Omental fat pad (tissue), 4 donors: ENCODE measurements at places on chromosomes 3 and 15.
A peak's percentile ranks its signal among the peaks of the same experiment; 100 is the strongest.

- no peak for DNase-seq
Measured at GRCh38 chr3:71523628-71524027, 59.9 kb downstream of the FOXP1 start.

- no peak for DNase-seq
Measured at GRCh38 chr3:65830948-65831732, 207.6 kb downstream of the MAGI1 start.

GRCh38 chr15:90620379-90621067 lies 90.8 kb downstream of the CRTC3 start:
- DNase-seq: no peak

GRCh38 chr3:82329300-82329699 lies 567.9 kb upstream of the GBE1 start:
- DNase-seq: no peak

DNA sequence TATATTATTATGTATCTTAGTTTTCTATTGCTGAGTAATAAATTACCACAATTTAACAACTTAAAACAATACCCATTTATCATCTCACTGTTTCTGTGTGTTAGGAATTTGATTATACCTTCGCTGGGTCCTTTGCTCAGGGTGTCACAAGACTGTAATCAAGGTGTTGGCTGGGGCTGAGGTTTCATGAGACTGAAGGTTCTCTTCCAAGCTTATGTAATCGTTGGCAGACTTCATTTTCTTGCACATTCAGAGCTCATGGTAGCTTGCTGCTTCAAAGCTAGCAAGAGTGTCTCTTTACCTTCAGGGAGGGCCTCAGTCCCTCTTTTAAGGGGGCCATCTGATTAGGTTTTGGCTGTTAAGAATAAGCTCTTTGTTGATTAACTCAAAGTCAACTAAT lies 293.1 kb downstream of the POLQ start:
- no peak for DNase-seq

DNA sequence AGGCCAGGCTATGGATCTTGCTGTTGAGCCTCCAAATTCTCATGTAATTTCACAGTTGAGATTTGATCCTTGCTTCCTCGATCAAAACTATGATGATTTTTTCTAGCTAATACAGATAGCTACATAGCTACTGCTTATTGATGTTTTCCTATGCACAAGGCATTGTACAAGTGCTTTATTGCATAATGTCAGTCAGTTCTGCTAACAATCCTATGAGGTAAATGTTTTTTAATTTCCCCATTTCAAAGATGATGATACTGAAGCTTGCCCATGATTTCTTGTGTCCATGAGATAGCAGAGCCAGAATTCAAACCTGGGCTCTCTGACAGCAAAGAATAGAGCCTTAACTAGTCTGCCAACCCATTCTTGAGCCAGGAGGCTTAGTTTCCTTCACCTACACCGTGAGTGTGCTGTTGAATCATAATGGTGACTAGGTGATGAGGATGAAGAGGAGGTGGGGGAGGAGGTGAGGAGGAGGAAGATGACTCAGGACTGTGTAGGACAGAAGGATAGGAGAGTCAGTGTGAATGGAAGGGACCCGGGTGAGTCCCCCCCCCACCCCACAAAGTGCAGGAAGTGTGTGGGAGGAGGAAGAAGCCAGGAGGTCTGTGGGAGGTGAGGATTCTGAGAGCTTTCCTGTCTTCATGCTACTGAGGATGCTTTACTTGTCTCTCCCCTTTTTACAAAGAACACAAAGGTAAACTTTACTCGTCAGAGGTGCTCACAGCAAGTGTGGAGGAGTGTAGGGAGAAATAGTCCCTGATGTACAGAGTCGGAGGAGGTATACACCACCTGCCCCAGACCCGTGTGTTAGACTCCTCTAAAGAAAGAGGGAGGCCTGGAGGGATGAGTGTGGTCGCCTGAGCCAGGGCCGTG lies 3.6 kb downstream of the TAGLN3 start:
- no peak for DNase-seq

- DNase-seq: no peak
Measured at GRCh38 chr15:28993051-28993719, 107.4 kb downstream of the APBA2 start.

DNA sequence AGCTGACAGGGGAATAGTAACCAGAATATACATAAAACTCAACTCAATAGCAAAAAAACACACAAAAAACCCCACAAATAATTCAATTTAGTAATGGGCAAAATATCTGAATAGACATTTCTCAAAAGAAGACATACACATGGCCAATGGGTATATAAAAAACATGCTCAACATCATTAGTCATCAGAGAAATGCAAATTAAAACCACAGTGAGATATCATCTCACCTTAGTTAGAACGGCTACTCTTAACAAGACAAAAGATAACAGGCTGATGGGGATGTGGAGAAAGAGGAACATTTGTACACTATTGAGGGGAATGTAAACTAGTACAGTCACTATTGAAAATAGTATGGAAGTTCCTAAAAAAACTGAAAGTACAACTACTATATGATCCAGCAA lies 678.6 kb downstream of the MECOM start:
- no peak for DNase-seq

DNA sequence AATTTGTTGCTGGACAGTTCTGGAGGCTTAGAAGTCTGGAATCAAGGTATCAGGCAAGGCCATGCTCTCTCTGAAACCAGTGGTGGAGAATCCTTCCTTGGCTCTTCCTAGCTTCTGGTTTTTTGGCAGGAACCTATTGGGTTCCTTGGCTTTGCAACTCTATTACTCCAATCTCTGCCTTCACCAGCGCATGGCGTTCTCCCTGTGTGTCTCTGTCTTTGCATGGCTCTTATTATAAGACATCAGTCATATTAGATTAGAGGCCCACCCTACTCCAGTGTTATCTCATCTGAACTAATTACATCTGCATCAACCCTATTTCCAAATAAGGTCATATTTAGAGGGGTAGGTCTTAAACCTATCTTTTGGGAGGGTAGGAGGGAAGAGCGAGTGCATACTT lies 358.1 kb upstream of the RARB start:
- no peak for DNase-seq

DNA sequence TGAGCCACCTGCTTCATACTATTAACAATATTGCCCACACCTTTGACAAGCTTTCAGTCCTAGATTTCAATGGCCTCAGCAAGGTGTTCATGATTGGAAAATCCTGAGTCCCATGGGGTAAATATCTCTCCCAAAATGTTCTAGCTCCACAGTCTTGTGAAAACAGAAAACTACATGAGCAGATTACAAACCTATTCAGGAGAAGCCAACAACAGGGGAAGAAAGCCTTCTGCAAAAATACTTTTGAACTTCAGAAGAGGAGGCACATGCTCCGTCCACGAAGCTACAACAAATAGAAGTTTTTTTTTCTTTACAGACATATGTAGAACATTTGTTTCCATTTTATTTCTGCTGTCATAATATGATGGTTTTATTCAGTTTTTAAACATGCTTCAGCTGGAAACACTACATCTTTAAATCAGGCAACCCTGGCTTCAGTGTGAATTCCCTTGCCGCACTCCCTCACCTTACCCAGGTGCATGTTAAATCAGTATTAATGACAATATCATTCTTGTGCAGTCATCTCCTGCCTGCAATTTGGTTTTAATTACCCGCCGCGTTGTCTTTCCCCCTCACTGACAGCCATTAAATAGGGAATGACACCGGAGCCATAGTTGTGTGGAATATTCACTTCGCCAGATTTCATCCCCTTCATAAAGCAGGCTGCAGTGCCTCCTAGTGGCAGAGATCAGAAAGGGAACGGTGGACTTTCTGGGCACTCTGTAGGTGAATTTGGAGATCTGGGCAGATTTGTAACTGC lies 725.5 kb upstream of the ARRDC4 start:
- DNase-seq: peak; percentile 48

- DNase-seq: no peak
Measured at GRCh38 chr3:131091768-131092167, 65.1 kb downstream of the NEK11 start.

GRCh38 chr15:66752078-66752477 lies 50.0 kb downstream of the SMAD6 start:
- DNase-seq: no peak

GRCh38 chr15:45180648-45181436 lies 6.9 kb downstream of the SHF start:
- no peak for DNase-seq

DNA sequence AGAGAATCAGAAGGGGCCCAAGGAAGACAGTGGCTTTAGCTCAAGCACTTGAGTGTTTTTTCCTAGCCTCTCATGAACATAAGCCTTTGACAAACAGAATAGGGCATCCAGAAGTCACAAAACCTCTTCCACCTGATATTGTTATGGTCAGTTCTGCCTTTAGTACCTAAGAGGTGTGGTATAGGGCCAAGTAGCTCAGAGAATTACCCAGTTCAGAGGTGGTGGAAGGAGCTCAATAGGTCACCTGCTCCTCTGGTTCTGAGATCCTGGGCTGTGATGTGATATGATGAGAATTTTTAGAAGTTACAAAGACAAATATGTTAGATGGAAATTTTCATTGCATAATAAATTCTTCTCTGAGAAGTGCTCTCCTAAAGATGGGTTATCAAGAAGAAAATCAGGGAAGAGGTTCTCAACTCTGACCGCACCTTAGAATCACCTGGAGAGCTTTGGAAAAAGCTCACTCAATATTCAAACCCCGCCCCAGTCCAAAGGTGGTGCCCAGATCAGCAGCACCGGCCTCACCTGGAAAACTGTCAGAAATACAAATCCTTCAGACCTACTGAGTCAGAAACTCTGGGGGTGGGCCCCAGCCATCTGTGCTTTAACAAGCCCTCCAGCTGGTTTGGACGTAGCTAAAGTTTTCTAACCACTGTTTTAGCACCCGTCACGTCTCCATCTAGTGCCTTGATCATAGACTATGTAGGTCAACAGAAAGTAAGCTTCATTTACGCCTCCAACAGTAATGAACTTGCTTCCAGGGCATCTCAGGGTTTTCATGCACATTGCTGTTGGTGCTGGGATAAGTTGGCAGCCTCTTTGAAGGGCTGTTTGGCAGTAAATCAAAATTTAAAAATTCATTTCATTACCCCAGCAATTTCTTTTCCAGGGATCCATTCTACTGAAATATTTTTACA lies 101.3 kb downstream of the MYH15 start:
- no peak for DNase-seq

- no peak for DNase-seq
Measured at GRCh38 chr15:24877174-24877573, 77.6 kb upstream of the SNRPN start.

DNA sequence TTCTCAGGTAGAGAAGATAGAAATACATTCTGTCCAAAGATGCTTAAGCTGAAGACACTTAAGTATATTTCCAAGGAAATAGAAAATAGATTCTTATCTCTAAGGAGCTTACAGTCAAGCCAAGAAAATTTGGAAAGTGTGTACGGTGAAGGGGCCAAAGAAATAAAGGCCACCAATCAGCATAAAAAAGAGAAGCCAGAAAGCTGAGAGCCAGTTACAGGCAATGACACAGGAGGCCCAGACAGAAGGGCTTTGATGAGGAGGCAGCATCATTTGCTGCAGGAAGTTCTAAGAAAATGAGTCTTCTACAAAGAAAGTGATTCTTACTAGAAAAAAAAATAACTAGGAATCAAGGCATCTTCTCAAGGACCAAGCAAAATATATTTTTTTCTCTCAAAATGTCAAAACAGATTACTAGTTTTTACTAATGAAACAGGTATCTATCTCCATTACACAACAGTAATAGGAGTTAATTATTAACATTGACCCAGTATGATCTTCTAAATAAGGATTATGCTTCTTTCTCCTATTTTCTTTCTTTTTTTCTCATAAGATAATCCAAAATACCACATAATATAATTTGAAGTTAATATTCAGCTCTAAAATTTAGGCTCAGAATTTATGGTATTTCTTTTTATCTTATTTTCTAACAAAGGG lies 82.1 kb upstream of the PHLDB2 start:
- no peak for DNase-seq

DNA sequence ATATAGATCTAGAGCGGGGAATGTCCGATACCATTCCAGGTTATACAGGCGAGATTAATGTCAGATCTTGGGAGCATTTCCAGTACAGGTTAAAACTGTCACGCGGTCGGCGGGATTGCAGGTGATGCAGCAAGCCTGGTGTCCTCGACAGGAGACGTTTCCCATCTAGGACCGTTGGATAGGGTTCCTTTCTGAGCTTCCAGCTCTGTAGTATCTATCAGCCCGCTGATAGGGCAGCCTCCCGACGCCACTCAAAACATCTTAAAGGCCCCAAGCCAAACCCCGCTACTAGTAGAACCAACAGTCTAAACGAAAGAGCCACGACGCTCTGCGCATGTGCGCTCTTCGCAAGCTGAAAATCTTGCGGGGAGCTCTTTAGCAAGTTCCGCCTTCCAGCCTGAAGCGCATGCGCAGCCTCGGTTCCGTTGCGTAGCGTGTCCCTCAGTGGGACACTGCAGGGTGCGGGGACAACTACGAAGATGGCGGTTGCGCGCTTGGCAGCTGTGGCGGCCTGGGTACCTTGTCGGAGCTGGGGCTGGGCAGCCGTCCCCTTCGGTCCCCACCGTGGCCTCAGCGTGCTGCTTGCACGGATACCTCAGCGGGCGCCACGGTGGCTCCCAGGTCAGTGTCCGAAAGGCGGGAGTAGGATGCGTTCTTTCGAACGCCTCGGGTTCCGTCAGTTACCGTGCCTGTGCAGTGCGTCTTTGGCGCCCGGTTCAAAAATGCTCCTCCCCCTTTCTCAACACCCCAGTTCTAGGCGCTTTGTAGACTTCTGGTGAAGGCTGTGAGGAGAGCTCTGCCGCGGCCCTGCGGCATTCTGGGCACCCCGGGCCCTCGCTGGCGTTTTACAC lies at the start of gene ABHD10:
Gene ABHD10, plus strand, starts transcription at position 444 of the 851 bp plus-strand sequence. Its CDS starts 36 bp downstream, at position 480.
- peak; percentile 88 for DNase-seq

DNA sequence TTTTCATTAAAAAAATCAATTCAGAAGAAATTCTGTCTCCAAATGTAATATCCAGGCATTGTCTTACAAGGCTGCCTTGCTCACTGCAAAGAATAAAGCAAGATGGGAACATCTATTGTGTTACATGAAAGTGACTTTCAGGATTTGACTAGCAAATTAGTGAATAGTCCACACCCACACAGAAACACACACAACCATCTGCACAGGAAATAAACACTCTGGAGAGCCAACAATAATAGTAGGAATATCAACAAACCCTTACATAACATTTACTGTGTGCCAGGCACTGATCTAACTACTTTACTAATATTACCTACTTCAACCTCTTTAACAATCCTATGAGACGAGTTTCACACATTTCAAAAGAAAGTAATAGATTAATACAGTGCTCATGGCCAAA lies 28.9 kb upstream of the ZNF385D start:
- DNase-seq: no peak

- no peak for DNase-seq
Measured at GRCh38 chr15:66097151-66098021, 156.2 kb downstream of the MEGF11 start.

DNA sequence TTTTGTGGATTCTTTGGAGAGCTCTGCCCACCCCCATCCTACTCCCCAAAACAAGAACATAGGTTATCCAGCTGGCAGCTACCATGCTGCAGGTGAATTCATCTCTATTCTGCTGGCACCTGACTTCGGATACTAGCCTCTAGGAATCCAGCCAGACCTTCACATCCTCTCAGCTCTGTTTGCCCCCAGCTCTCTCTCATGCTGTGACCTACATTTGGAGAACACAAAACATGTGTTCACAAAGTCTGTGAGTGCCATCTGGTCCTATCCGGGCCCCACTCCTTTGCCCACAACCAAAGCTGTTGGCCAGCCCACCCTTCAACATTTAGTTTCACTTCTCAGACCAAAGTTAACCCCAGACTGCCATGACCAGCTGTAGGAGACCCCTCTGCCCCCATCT lies 89.4 kb upstream of the C3orf80 start:
- no peak for DNase-seq

GRCh38 chr3:61239871-61240270 lies 11.4 kb downstream of the FHIT start:
- no peak for DNase-seq
